NCI-H1092 treated with DMSO at 0.1 percent for 48 hours (cell line): ENCODE measurements at places on chromosomes 11 and 22.

DNA sequence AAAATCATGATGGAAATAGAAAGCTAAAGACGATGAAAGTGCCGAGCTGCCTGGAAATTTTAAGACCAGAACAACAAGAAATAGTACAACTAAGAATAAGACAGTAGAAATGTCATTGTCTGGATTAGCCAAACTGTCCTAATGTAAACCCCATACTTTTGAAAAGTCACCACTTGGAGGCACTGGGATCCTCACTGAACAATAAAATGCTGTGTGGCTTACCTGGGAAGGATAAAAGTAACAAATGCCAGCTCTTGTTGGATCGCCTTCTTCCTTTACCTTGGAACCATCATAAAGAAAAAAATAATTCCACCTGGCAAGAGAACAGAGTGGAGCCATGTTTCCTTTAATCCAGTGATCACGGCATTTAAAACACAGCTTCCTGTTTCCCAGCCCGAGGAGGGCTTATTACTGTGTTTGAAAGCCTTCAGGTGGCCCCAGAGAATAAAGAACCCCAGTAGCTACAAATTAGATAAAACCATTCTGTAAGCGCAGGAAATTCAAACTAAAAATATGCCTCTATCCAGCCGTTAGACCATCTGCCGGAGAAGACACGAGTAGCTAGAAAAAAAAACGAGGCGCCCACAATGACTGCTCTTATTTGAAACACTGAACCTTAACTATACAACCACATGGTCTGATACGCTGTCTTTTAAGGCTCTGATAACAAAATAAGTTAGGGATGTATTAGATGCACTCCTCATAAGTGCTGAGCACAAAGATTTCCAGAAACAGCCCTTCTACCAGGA, 4.4 kb downstream of the HPS4 start:
- DNase-seq, result peak; percentile 71

- no peak for DNase-seq
Measured at GRCh38 chr22:39661842-39662685, 91.5 kb downstream of the CACNA1I start.

DNA sequence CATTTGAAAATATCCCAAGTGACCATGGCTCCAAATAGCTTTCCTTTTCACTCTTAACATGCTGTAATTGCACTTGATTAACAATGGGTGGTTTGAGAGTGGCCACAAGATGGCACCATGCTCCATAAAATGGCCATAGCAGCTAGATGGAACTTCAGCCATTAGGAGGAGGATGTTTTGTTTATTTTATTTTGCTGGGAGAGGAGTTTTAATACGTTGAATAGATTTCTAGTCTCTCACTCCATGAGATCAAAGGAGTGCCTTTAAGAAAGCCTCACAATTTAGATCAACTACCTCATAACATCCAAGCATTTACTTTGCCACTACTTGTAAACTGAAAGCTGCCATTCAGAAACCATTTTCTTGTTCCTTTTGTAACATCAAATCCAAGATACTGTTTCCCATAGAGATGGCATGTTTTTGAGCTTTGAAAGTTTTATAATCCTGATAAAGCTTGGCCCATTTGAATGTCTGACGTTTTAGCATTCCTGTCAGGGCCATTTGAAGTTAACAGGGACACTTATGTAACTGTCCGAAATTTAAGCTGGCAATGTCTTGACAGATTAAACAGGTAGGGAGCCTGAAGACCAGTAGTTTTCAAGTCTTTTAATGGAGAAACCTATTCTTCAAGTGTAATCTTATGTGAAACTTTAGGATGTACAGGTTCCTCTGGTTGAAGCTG, 4.7 kb downstream of the FEN1 start:
- peak; percentile 68 for DNase-seq

DNA sequence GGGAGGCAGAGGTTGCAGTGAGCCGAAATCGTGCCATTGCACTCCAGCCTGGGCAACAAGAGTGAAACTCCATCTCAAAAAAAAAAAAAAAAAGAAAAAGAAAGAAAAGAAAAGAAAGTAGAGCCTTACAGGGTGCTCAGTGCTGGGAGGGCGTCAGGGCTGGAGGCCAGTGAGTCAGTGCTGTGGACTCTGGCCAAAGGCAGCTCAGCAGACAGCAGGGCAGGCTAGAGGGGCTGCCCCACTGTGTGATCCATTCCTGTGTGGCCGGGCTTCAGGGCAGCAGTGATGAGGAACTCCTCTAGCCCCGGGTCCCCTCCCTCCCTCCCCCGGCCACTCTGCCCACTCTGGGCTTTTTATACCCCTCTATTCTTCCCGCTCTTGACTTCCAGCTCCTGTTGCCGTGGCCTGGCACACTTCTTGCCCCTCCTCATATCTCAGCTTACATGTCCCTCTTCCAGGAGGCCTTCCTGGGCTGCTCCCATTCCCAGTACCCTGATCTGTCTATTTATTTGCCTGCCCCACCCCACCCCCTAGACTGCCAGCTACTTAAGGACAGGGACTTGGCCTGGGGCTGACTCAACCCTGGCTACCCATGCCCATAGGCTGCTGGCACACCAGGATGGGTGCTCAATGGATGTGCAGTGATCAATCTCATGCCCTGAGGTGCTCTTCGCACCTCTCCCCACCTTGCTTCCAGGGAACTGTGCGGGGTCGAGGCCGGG, 10.1 kb downstream of the SYT12 start:
- no peak for DNase-seq

- DNase-seq, result no peak
Measured at GRCh38 chr11:120121914-120122473, 15.9 kb downstream of the TRIM29 start.

DNA sequence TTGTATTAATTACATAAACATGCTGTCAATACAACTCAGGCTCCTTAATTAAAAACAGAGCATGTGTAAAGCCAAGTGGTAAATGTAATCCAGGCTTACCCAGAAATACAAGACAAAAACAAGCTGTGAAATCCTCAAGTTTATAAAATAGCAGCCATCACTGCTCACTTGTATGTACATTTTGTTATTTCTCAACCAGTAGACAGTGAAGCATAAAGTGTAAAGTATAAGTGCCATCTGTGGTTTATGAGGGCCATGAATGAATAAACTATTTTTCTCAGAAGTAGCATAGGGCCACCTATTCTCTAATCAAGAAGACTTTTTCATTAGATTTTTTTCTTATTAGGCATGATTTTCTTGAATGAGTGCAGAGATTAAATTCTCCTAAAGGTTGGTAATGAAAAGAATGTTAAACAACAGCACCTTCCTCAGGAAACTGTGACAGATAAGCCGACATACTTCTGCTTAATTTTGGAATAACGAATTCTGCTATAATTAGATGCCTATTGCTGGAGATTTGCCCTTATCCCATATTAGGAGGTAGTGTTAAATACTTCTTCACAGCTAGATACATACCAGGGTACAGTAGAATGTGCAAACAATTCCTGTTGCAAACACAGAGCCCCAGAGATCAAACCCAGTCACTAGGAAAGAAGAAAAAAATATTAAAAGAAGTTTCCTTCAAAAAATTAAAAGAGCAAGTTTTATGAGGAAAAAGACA, 13.0 kb downstream of the SLC5A12 start:
- no peak for DNase-seq

DNA sequence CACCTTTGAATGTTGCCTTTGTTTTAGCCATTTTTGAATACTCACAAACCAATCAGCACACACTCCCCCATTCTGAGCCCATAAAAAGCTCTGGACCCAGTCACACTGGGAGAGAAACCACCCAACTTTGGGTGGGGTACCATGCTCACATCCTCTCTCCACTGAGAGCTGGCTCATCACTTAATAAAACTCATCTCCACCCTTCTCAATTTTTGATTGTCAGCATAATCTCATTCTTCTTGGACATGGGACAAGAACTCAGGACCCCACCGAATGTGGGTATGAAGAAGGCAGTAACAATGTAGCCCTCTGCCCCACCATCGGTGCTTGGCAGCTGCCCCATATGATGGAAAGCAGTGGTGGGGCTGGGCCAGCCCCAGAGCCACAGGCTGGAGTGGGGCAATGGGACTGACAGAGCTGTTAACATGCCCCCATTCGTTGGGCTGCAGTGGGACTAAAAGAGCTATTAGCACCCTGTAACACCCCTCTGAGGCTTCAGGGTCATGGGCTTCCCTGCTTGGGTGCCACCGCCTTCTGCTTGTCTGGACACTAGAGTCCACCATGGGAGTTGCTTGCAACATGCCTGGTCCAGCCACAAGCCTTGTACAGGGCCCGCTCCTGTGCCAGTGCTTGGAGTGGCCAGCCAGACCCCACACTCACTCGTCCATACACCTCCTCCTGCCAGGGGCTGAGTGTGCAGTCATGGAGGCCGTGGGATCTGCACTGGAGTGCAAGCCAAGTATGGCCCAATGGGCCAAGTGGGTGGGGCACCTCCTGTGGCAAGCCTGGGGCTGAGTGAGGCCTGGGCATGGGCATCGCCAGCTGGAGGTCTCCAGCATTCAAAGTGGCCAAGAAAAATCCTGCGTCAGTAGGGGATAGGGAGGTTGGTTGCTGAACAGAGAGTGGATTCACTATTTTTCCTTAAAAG, 471.1 kb downstream of the TBC1D22A start:
- no peak for DNase-seq

GRCh38 chr22:48866906-48867681, 960.6 kb downstream of the BRD1 start:
- DNase-seq, result no peak

GRCh38 chr11:64913171-64913727, 3.8 kb downstream of the ATG2A start:
- no peak for DNase-seq

- DNase-seq, result peak; percentile 54
Measured at GRCh38 chr22:50705219-50705691, 32.6 kb downstream of the SHANK3 start.

DNA sequence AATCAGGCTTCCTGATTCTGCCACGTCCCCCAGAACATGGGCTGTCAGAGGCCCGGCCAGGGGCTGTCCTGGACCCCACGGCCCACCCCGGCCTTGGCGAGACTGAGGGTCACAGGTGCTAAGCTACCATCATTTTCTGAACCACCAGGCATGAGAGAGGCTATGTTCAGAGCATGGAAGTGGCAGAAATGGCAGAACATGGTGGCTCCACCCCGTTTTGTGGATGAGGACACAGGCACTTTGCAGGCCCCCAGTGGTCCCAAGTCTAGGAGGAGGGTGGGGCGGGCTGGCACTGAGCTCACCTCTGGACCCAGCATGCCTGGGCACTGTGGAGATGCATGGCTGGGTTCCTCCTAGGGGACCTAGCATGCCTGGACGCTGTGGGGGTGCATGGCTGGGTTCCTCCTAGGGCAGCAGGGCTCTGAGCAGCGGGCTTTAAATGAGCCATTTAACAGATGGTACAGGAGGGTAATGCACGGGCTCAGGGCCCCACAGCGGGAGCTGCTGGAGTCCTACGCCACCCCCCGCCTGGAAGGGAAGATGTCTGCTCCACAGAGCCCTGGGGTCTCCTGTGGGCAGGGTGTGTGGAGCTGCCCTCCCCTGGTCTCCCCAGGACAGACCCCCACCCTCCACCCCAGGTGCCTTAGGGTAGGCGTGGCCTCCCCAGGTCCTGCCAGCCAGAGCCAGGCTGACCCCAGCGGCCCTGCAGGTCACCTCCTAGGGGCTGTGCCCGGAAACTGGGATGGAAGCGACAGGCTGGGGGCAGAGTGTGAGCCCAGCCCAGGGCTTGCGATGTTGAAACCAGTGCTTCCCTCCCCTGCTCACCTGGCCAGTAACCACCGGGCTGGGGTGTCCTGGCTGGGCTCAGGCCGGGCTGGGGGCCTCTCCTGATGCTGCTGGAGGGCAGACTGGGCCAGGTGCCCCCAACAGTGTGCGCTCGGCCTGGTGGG, 6.1 kb upstream of the MUC5AC start:
- DNase-seq, result no peak

- DNase-seq, result no peak
Measured at GRCh38 chr11:73958521-73959141, 7.8 kb downstream of the DNAJB13 start.

- DNase-seq, result no peak
Measured at GRCh38 chr11:115499891-115500290, 4.3 kb downstream of the CADM1 start.

DNA sequence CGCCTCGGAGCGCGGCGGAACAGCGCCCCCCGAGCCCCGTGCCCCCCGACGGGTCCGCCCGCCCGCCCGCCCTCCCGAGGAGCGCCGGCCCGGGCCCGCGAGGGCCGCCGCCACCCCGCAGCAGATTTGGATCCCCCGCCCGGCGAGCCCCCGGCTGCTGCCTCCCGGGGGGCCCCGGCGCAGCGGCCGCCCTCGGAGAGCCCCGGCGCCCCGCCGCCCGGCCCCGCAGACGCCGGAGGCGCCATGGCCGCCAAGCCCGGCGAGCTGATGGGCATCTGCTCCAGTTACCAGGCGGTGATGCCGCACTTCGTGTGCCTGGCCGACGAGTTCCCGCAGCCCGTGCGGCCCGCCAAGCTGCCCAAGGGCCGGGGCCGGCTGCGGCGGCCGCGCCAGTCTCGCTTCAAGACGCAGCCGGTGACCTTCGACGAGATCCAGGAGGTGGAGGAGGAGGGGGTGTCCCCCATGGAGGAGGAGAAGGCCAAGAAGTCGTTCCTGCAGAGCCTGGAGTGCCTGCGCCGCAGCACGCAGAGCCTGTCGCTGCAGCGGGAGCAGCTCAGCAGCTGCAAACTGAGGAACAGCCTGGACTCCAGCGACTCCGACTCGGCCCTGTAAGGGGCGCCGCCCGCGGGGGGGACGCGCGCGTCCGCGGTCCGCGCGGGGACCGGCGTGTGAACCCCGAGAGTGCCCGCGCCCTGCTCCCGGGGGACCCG, 380 bp downstream of the C11orf96 start:
- peak; percentile 33 for DNase-seq

DNA sequence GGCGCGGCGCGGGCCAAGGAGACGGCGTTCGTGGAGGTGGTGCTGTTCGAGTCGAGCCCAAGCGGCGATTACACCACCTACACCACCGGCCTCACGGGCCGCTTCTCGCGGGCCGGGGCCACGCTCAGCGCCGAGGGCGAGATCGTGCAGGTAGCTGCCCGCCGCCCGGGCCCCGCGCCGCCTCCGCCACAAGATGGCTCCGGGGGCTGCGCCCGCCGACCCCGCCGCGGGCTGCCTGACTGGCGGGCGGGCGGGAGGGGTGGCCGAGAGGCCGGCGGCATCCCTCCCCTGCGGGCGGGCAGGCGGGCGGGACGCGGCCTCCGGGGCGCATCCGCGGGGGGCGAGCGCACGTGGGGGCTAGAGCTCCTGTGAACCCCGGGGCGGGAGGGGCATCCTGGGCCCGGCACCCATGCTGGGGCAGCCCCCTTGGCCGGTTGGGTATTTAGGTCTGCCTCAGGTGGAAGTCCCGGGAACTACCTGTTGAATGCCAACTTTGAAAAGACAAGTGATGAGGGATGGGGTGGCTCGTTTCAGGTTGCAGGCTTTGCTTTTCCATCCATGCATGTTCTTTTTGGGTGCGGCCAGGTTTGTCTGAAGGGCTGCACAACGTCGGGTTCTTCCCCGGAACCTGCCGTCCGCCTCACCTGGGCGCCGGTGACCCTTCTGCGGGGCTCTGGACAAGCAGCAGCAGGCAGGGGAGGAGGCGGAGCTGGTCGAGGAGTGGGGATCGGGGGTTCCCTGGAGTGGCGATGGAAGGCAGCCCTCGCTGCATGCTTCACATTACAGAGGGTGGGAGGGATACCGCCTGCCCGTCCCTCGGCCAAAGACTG, 760 bp downstream of the ZNRF3 start:
- DNase-seq, result no peak
